ENCODE measurements at places on chromosomes 12 and 14.

DNA sequence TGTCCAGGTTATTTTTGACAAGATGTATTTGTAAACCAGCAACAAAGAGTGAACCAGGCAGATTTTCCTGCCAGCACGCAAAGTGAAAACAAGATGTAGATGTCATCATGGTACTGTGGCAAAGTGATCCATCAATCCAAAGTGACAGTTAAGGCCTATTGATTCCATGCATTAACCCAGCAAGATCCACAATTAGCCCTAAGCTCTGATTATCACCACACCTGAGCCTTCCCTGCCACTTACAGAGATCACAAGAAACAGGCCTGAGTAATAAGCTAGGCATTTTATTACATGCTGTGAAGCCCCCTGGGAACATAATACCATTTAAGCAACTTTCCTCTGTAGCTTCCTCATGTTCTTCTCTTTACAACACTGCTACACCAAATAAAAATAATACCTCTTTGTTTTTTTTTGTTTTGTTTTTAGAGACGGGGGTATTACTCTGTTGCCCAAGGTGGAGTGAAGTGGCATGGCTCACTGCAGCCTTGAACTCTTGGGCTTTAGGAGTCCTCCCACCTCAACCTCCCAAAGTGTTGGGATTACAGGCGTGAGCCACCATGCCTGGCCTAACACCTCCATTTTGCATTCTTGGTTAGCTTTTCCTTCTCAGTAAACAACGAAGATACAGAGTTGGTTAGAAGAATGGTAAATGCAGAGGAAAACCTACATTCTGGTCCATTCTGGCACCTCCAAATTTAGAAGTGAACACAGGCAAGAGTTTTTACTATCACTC lies 85.5 kb downstream of the STON2 start:
- DNase-seq: no peak

GRCh38 chr12:64587447-64587846 lies 22.8 kb upstream of the RASSF3 start:
- no peak for DNase-seq

- DNase-seq: no peak
These were observed 25.9 kb downstream of the NFKBIA start for GRCh38 chr14:35378425-35379233.

- DNase-seq: no peak
These were observed 439.0 kb upstream of the STXBP6 start for GRCh38 chr14:25488961-25489360.

DNA sequence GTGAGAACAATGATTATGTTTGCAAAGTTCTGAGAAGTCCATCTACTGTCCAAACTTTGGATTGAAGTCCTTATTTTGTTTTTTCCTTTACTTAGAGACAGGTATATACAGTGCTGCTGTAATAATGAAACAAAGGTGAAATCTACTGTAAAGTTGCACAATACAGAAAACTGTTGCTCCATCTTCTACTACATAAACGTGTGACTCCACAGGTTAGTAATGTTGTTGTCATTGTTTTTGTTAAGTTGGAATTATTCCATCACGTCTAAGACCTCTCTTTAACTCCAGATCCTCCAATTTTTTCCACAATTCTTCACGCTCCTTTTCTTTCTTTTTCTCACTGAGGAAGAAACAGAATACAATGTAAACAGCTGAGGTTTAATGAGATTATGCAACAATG lies 57.0 kb upstream of the GPHB5 start:
- DNase-seq: no peak

DNA sequence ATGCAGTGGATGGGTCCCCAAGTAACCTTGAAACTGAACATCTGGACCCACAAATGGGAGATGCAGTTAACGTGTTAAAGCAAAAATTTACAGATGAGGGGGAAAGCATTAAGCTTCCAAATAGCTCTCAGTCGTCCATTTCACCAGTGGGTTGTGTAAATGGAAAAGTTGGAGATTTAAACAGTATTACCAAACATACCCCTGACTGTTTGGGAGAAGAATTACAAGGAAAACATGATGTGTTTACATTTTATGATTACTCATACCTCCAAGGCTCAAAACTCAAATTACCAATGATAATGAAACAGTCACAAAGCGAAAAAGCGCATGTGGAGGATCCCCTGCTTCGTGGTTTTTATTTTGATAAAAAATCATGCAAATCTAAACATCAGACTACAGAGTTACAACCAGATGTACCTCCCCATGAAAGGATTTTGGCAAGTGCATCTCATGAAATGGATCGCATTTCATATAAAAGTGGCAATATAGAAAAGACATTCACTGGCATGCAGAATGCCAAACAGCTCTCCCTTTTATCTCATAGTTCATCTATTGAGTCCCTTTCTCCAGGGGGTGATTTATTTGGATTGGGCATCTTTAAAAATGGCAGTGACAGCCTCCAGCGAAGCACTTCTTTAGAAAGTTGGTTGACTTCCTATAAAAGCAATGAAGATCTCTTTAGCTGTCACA lies 116.6 kb upstream of the NPAS3 start:
- DNase-seq: no peak

DNA sequence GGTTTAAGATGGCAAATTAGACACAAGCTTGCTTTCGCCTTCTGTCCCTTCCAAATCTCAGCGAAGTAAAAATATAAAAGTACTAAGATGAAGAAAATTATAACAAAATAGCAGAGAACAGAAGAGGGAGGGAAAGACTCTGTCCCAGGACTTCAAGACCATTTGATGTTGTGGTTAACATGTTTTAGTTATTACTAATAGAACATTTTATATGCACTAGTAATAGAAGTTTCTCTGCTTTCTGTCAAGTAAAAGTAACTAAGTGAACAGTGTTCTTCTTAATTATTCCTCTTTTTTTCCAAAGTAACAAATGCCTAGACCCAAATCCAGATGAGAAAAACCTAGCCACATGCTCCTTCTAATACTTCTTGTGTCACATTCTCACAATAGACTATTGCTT lies 85.1 kb upstream of the DAAM1 start:
- no peak for DNase-seq

GRCh38 chr12:120231316-120232011 lies 30.6 kb upstream of the RPLP0 start:
- DNase-seq: peak; percentile 93

GRCh38 chr12:54141431-54142113 lies 47.2 kb downstream of the SMUG1 start:
- no peak for DNase-seq

GRCh38 chr14:99809360-99809759 lies 16.1 kb downstream of the EML1 start:
- no peak for DNase-seq

- DNase-seq: no peak
These were observed 14.4 kb downstream of the TMTC1 start for GRCh38 chr12:29769162-29769858.

- peak; percentile 17 for DNase-seq
These were observed at the start of gene YBX3 for GRCh38 chr12:10722905-10723746. YBX3 (minus strand) TSS chr12:10723323; CDS start chr12:10723111, 212 bp downstream.

DNA sequence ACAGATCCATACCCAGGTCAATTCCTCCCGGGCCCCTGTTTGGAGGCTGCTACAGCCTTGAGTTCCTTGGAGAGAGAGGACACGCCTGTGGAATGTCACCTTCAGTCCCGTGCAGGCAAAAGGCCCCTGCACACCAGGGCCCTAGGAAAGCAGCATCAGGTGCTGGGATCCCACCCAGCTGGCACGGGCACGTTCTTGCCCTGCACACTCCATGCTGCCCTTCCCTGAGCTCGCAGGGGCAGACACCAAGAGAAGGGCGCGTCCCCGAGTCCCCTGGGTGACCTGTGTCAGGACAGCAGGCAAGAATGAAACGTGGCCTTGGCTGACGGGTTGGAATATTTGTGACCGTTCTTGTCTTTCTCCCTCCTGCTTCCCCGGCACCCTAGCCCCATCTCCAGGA lies 67.7 kb downstream of the TSPAN11 start:
- DNase-seq: no peak

- no peak for DNase-seq
These were observed 144.6 kb downstream of the TTLL5 start for GRCh38 chr14:75805646-75806045.

DNA sequence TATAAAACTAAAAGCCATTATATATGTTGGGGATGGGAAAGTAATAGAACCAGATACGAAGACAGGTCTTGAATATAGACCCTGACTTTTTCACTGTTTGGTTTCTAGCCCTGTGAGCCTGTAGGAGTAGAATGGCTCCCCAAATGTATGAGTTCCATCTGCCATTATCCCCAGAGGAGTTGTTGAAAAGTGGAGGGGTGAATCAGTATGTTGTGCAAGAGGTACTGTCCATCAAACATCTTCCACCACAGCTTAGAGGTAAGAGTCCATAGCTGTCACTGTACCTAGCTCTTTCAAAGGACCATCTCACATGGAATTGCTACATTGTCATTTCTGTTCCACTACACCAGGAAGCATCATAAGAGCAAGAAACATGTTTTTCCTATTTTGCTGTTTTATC lies 1.1 kb downstream of the NCAPD2 start:
- DNase-seq: no peak

DNA sequence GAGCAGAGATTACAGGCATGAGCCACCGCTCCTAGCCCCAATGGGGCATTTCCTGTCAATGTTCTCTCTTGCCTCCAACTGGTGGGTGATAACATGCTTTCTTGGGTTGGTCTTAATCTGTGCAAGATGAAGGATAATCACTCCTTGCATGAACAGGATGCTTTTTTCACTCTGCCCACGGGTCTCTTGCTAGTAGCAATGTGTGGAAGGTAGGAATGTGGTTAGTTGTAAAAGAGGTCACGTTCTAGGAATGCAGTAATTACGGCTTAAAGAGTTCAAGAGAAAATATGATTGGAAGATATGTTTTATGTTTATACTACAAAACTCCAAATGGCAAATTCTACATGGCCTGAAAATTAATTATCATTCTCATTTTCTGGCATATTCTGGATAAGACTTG lies 10.5 kb downstream of the RNASE10 start:
- DNase-seq: no peak

DNA sequence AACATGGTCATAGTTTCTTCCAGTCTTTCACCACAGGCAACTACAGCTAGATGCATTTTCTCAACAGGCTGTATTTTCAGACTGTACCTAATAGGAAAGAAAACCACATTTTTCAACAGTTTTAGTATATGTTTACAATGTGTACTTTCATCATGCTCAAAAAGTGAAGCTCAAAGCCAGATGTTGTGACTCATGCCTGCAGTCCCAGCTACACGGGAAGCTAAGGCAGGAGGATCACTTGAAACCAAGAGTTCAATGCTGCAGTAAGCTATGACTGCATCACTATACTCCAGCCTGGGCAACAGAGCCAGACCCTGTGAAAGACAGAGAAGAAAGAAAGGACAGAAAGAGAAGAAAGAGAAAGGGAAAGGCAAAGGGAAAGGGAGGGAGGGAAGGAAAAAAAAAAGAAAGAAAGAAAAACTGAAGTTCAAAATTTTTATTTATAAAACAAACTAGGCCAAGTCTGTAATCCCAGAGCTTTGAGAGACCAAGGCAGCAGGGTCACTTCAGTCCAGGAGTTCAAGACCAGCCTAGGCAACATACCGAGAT lies 25.5 kb downstream of the GXYLT1 start:
- no peak for DNase-seq

- DNase-seq: peak; percentile 28
These were observed 81.6 kb upstream of the MED13L start for GRCh38 chr12:116358893-116359761.

DNA sequence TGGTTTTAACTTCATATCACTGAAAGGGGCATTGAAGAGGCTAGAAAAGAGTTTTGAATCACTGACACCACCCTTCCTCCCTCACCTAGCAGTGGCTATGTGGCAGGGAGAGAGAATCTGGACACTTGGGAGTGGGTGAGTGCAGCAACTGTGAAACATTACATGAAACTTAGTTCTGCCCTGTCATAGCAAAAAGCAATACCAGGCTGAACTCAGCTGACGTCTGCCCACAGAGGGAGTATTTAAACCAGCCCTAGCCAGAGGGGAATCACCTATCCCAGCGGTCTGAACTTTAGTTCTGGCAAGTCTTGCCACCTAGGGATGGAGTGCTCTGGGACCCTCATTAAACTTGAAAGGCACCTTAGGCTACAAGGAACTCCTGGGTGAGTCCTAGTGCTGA lies 20.7 kb upstream of the UNC79 start:
- no peak for DNase-seq

GRCh38 chr12:19771858-19772257 lies 332.6 kb downstream of the AEBP2 start:
- no peak for DNase-seq

GRCh38 chr14:89625244-89625713 lies 208.2 kb upstream of the FOXN3 start:
- DNase-seq: no peak

DNA sequence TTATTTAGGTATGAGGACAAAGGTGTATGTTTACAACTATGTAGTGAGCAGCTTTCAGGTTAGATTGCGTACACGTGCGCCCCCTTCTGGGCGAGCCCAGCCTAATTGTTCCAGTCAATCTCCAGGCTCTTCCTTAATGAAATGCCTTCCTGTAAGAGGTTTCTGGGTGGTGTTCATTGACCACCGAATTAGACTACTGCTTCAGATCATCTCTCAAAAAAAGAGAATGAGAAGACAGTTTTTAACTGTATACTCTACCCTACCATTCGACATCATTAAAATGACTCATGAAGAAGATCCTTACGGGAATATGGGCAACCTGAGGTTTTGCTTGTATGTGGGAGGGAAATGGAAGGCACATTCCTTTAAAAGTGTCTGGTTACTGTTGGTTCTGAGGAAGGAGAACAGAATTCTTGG lies 2.1 kb downstream of the LUM start:
- DNase-seq: peak; percentile 37

- DNase-seq: no peak
These were observed 234.0 kb downstream of the ETNK1 start for GRCh38 chr12:22858849-22859570.

GRCh38 chr14:104689881-104690711 lies 678 bp downstream of the INF2 start:
- DNase-seq: no peak

GRCh38 chr12:98870504-98870903 lies 225.4 kb downstream of the APAF1 start:
- DNase-seq: no peak

GRCh38 chr12:96711364-96711763 lies 195.7 kb upstream of the NEDD1 start:
- DNase-seq: no peak

DNA sequence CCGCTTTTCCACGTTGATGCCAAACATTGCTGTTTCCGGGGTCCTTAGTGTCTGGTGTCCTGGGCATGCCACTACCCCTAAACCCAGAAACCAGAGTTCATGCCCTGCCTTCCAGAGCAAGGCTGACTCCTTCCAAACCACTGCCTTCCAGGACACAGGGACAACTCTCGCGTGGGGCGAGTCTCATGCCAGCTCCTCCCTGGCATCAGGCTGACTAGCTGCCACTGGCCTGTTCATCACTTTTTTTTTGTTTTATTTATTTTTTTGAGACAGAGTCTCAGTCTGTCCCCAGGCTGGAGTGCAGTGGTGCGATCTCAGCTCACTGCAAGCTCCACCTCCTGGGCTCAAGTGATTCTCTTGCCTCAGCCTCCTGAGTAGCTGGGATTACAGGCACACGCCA lies 4.8 kb downstream of the SETD1B start:
- no peak for DNase-seq

DNA sequence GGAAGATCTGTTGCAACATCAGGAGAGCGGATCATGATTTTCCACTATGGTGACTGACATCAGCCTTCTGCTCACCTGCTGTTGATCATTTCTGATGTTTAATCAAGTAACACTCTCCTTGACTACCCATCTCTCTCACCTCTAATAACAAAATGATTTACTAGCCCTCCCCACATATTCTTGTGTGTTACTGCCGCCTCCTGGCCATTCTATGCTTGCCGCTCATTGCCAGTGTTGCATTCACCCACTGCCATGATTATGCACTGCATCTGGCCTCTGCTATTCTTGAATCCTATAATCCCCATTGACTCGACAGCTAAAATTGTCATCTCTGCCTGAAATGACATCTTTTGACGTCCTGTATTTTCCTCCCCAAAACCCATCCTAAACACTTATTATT lies 113.8 kb downstream of the RERGL start:
- no peak for DNase-seq
